NCI-H1436 (cell line): ENCODE measurements at places on chromosomes 1 and 21.

GRCh38 chr1:22296701-22297591, 154.0 kb upstream of the WNT4 start:
- DNase-seq, result no peak

DNA sequence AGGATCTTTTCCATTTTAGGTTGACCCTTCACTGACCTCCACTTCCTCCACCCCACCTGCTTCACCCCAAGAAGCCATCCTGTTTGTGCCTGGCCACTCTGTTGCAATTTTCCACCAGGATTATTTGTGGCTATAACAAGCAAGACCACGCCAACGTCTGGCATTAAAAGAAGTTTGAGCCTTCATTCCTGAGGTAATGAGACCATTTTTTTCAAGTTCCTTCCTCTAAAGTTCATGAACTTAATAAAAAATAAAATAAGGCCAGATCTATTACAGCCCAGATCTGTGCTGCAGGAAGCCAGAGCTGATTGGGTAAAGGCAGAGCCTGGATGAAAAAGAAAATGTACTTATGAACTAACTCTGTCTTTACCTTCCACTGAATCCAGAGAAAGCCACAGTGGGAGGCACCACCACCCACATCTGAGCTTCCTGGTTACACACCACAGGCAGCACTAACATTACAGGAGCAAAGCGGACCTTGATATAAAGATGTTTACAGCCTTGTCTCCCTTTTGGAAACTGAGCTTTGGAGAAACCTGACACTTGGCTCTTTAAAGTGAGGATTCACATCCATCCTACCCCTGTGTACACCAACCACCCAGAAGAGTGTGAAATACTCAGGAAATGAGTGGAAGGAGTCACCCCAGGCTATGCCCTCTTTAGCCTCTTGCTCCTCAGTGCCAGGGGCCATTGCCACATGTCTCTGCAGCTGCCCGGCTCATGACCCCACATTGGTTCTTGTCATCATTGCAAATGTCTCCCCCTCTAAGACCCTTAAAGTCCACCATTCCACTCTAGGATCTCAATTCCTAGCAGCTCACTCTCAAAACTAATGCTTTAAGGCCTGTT, 293.6 kb downstream of the PLPP3 start:
- no peak for DNase-seq

DNA sequence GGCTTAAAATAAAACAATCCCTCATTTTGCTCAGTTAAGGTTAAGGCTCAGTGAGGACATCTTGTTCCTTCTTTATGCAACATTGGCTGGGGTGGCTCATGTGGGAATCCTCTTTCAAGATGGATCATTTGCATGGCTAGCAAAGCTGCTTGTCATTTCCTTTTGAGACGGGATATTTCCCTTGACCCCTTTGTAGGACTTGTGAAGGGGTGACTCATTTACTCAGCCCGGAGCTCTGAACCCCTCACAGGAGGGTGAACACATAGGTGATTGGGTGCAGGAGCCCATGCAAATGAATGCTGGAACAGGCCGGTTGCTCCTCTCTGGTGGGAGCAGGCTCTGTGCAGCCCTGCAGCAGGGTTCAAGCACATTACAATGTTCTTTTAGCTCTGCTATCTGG, 15.8 kb upstream of the C8A start:
- no peak for DNase-seq

GRCh38 chr1:212553676-212554075, 54.9 kb upstream of the ATF3 start:
- DNase-seq, result no peak

- peak; percentile 46 for DNase-seq
Measured at GRCh38 chr1:196380316-196380715, 227.9 kb downstream of the KCNT2 start.
